ENCODE measurements at places on chromosomes 16 and 17.

GRCh38 chr17:38364741-38365140, 13.1 kb downstream of the SOCS7 start:
- no peak for DNase-seq

- DNase-seq: no peak
These were observed 14.3 kb downstream of the SGCA start for GRCh38 chr17:50180111-50180510.

- no peak for DNase-seq
These were observed 473.0 kb upstream of the C16orf82 start for GRCh38 chr16:26593700-26594099.

- DNase-seq: no peak
These were observed 64.5 kb upstream of the MED9 start for GRCh38 chr17:17412326-17412725.

GRCh38 chr16:10828851-10829366, 10.3 kb upstream of the TVP23A start:
- DNase-seq: no peak

DNA sequence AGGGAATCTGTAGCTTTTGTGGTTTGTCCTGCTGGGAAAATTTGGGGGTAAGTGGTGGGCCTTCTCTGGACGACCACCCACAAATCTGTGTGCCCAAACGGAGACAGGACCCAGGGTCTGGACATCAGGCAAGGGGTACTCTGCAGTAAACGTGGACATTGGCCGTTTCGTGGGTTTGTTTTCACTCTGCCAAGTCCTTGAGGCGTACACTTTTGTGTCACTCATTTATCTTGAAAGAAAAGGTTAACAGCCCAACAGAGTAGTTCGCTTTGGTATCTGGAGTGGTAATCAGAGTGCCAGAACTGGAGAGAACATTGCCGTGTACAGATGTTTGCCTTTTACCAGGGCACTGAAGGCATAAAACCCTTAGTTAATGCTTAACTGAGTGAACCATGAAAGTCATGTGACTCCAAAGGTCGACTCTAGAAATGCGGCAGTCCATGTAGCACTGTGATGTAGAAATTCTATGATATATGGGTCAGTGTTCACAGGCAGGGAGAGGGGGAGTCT, 15.4 kb downstream of the NAA60 start:
- DNase-seq: no peak

GRCh38 chr16:29910819-29911675, 10.8 kb downstream of the ASPHD1 start:
- no peak for DNase-seq

GRCh38 chr17:77328823-77329740, 188.3 kb downstream of the SEC14L1 start:
- DNase-seq: no peak

DNA sequence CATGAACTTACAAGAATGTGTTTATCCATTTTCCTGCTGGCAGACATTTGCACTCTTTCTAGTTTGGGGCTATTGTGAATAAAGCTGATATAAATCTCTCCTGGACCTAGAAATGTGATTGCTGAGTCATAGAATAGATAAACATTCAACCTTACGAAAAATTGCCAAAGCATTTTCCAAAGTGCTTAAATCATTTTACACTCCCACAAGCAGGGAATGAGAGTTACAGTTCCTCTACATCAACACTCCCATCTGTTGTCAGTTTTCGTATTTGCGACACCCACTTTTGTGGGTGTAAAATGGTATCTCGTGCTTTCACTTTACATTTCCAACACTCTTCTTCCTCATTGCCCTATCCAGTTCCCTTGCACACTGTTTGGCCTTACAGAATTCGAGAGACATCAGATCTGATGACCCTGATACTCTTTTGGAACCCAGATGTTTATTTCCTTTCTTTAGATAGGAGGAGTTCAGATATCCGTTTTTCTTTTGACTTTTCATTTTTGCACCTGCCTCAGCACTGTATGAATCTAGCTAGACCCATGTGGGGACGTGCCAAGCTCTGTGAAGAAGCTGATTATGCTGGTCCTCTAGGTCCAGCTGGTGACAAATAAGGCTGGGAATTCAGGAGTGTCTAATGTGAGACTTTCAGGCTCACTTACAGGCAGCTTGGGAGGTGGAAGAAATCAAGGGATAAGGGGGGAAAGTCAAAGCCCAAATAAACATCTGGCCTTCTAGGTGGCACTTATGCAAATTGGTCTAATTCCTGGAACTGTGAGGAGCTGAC, 14.0 kb downstream of the SOX9 start:
- no peak for DNase-seq

- DNase-seq: no peak
These were observed 57.2 kb upstream of the MGAT5B start for GRCh38 chr17:76810956-76811355.

- DNase-seq: no peak
These were observed 44.9 kb downstream of the ABCA5 start for GRCh38 chr17:69282002-69282401.

- DNase-seq: no peak
These were observed 16.9 kb downstream of the TMEM235 start for GRCh38 chr17:78248051-78248914.

GRCh38 chr17:59357219-59357697, 25.8 kb downstream of the YPEL2 start:
- DNase-seq: no peak

GRCh38 chr17:28547623-28548416, 4.6 kb downstream of the UNC119 start:
- peak; percentile 59 for DNase-seq

- DNase-seq: peak; percentile 8
These were observed 222.3 kb upstream of the TNRC6C start for GRCh38 chr17:77736199-77736585.

- DNase-seq: no peak
These were observed 87.9 kb upstream of the TOB1 start for GRCh38 chr17:50953831-50954601.

DNA sequence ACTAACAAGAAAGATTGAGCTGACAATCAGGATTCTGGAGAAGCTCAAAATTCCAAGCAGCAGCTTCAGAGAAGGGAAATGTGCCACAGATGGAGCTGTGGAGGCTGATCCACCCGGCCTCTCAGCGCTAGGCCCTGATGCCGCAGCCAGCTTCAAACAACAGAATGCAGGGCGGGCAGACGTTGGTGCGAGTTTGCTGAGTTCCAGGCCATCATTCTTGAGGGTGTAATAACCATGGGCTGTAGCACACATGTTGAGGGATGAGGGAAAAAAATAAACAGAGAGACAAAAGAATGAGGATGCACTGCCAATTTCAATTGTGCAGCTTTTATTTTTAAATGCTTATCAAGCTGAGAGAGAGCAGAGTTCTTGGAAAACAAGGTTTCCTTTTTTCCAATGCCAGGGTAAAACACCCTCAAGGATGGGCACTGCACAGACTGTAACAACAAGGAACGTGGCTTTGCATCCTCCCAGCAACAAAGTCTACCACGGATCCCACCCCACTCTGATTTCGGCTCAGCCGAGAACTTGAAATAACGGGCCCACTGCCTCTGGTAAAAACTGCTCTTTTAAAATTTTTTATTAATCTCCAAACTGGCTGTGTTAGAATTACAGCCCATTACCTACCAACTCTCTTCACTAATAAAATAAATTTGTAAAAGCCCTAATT, 90.2 kb downstream of the SMG6 start:
- DNase-seq: no peak

DNA sequence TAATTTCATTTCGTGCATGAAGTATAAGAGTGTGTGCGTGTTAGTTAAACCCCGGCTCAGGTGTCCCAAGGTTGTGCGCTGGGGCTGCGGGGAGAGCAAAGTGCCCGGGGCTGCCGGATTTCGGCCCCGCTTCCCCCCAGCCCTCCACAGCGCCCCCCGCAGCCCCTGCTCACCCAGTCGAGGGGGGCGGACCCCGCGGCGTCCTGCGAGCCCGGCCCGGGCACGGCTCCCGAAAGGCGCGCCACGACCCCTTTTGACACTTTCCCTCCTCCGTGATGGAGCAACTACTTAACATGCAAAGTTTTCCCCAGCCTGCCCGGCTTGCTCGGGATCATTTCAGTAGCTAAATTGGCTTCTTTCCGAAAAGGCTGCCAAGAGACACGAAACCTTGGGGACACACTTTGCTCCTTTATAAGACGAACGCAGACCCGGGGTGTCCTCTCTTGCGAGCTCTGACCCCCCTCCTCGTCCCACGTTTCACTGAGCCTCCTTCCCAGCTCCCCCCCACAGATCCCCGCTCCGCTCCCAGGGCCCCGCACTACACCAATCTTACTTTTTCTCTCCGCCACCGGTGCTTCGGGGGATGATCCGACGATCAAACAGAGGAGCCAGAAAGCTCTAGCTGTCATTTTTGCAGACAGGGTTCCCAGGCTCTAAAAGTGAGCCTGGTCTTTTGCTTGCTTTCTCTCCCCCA, 552 bp downstream of the C17orf58 start:
- peak; percentile 22 for DNase-seq

- no peak for DNase-seq
These were observed 325.8 kb downstream of the CBLN1 start for GRCh38 chr16:48955837-48956236.

DNA sequence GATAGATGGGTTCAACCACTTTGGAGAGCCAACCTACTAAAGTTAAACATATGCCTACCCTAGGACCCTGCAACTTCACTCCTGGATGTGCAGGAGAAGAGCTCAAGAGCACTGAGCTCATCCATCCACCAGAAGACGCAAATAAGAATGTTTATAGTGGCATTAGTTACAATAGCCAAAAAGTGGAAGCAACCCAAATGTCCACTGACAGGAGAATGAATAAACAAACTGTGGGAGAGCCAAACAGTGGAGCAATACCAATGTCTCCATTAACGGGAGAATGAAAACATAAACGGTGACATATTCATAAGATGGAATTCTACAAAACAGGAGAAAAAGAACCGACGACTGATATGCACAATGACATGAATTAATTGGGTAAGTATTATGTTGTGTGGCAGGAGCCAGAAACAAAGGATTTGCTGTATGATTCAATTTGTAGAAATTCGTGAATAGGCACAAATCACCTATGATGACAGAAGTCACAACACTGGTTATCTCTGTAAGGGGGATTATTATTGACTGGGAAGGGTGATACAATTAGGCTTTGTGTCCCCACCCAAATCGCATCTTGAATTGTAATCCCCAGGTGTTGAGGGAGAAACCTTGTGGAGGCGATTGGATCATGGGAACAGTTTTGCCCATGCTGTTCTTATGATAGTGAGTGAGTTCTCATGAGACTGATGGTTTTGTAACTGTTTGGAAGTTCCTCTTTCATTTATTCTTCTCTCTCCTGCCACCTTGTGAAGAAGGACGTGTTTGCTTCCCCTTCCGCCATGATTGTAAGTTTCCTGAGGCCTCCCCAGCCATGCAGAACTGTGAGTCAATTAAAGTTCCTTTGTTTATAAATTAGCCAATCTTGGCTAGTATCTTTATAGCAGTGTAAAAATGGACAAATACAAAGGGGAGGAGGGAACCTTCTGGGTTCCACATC, 57.9 kb upstream of the PLCG2 start:
- no peak for DNase-seq
